ENCODE measurements at places on chromosomes 2 and 18.

DNA sequence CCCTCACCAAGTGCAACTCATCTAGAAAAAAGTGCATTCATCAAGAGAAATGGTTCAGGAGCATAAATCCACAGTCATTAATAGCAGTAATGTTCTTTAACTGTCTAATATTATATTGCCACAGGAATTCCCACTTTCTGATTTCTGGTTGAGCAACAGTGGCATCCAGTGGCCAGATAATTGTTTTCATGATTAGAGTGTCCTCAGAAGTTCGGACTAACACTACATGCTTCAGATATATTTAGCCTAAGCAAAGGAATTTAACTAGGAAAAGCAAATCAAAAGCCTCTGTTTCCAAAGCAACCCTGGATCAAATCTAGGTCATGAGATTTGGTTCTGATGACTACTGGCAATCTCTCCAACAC, 9.8 kb upstream of the ERBB4 start:
- peak; percentile 73 for DNase-seq

GRCh38 chr2:138042311-138042710, 78.0 kb downstream of the HNMT start:
- DNase-seq = no peak

GRCh38 chr2:148756292-148756975, 111.9 kb downstream of the EPC2 start:
- DNase-seq = no peak

GRCh38 chr2:54471221-54471711, 15.1 kb downstream of the SPTBN1 start:
- DNase-seq = no peak

- no peak for DNase-seq
Observed at GRCh38 chr2:49261781-49262180, 107.5 kb upstream of the FSHR start.

GRCh38 chr18:26397019-26397418, 151.3 kb downstream of the KCTD1 start:
- DNase-seq = no peak

DNA sequence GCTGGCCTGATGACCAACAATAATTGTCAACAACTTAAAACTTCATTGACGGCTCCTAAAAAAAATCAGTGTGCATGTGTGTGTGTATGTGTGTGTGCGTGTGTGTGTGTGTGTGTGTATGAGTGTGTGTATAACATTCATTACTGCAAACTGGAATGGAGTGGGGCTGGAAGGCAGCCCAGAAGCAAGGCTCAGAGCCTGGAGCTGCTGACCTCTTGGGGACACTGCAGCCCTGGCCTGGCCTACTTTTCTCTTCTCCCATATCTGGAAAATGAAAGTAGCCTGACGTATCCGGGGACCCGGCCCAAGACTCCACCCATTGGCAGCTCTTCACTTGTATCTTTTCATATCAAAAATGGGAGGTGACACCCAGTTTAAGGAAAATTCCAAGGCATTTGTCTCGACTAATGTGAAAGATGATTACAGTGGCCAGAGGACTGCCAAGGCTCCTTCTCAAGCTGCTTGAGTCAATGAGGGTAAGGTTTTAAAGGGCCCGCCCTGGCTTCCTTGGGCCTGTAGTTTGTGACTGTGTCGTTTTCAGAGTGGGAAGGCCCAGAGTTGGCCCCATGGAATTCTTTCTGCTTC, 72.4 kb upstream of the IL1R1 start:
- peak; percentile 6 for DNase-seq

GRCh38 chr2:207413376-207413907, 116.3 kb upstream of the CREB1 start:
- no peak for DNase-seq

Data from midbrain (tissue), 1 donor.